ENCODE measurements at places on chromosomes 11 and 22.

DNA sequence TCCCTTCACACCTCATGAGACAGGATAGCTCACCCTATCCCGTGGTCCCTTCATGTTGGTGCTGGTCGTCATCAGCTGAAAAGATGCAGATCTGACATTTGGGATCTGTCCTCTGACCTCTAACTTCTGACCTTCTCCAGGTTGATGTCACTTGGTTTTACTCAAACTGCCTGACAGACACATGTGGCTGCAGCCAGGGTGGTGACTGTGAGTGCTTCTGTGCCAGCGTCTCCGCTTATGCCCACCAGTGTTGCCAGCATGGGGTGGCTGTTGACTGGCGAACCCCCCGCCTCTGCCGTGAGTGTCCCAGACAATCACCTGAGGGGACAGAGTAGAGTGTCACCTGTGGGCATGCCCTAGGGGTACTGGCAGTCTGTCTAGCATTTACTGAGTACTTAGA lies 49.7 kb downstream of the OTOG start:
- DNase-seq: no peak

GRCh38 chr22:36368359-36368983 lies 19.3 kb downstream of the MYH9 start:
- DNase-seq: no peak

DNA sequence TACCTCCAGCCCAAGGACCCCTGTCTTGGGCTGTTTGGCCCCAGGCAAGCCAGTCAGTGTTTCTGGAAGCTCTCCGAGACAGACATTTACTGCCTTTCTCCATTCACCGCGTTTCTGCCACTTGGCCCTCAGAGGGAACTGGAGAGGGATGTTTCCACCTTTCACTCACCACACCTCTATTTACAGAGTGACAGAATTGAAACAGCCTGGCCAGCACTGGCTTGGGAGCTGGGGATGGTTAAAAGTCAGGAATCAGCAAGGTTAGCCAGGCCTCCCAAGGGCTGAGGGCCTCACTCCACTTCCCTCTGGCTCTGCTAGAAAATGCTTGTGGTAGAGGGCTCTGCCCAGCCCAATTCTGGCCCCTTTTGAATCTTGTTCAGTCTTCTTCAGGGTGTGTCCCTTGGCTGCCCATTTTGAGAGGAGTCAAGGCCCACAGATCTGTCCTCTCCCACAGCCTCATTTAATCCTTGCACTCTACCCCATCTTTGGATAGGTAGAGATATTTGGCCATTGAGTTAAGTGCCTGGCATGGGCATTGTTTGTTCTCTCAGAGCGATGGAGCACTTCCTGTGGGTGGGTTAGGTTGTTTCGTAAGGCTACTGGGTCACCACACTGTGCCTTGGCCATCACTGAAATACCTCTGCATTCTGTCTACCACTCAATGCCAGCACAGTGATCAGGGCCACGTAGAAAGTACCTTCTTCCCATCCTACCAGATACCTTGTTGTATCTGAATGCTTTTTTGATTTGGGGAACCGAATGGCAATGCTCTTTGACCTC lies 119.2 kb downstream of the MICAL2 start:
- DNase-seq: no peak

DNA sequence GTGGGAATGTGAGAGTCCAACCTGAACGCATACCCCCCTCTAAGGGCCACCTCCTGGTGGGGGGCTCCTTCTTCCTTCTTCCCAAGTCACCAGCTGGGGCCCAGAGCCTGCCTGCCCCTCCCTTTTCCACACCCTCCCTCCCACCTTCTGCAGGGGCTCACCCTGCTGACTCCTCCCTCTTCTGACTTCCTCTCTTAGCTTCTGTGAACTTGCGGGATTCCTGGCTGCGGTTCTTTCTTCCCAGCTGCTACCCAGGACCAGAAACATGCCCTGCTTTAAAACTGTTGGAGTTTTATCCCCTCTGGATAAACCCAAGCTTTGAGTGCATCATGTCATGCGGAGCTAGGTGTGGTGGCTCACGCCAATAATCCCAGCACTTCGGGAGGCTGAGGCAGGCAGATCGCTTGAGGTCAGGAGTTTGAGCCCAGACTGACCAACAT lies 10.2 kb downstream of the LRRC74B start:
- no peak for DNase-seq

- DNase-seq: no peak
Measured at GRCh38 chr11:46491661-46492330, 100.2 kb upstream of the CHRM4 start.

All from stimulated activated CD4-positive, alpha-beta T cell treated with anti-CD3 and anti-CD28 coated beads, Interleukin-15, amount 100 ng/mL, for 1 hour (primary cell).